SK-MEL-5 (cell line): ENCODE measurements at places on chromosomes 4 and X. TPM values are rescaled to one million over a fixed set of nuclear protein-coding genes. Genes with fewer than 3 reads are reported as not detected.

DCX gene
- not detected in 2 replicates for total RNA-seq

SH3D19 gene
- total RNA-seq: 16.0 and 17.7 TPM in 2 replicates

TSPAN6 gene
- 54.1 and 56.0 TPM in 2 replicates for total RNA-seq

UTP3 gene
- total RNA-seq: 20.8 and 22.7 TPM in 2 replicates

TLR2 gene
- total RNA-seq: 0.05 TPM in 1 of 2 replicates, not detected in the other

IL21 gene
- not detected in 2 replicates for total RNA-seq

TBX22 gene
- 0.37 TPM in 1 of 2 replicates, not detected in the other for total RNA-seq

CLDN2 gene
- total RNA-seq: not detected in 2 replicates
